Fibroblast of skin of abdomen (primary cell): ENCODE measurements at places on chromosomes 16 and 17.

- peak; percentile 90 for DNase-seq
Measured at GRCh38 chr16:69848637-69849545, 86.8 kb downstream of the WWP2 start.

GRCh38 chr17:67617304-67617899, 100.3 kb upstream of the NOL11 start:
- DNase-seq: no peak

DNA sequence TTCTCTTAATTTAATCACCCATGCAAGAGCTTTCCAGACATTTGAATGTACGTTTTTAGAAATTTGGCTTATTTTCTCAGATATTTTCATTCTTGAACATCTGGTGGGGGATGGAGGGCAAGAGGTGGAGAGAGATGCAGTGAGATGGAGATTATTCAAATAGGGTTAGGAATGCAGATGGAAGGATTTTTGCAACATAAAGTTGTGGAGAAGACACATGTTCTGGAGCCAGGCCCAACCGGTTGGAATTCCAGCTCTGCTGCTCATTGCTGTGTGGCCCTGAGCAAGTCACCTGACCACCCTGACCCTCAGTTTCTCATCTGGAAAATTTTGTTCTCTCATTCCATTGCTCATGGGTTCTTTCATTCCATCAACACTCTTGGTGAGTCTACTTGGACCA, 66.9 kb downstream of the IRX3 start:
- no peak for DNase-seq

DNA sequence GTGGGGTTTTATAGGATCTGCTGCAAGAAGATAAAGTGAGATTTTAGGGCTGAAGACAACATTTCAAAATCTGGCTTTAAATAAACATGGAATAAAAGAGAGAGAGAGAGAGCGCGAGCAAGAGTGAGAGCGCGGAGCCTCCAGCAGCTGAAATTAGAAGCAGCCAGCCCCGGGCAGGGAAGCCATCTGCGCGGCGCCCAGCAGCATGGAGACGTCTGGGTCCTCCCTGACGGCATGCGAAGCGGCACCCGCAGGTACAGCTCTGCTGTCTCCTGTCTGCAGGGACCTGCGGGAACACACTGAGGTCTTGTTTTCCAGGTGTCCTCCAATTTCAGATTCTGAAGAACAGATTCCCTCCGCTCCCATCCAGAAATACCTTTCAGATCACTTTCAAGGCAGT, 7.9 kb upstream of the BAIAP2 start:
- no peak for DNase-seq

GRCh38 chr16:67462279-67462655, 18.7 kb downstream of the ATP6V0D1 start:
- no peak for DNase-seq

DNA sequence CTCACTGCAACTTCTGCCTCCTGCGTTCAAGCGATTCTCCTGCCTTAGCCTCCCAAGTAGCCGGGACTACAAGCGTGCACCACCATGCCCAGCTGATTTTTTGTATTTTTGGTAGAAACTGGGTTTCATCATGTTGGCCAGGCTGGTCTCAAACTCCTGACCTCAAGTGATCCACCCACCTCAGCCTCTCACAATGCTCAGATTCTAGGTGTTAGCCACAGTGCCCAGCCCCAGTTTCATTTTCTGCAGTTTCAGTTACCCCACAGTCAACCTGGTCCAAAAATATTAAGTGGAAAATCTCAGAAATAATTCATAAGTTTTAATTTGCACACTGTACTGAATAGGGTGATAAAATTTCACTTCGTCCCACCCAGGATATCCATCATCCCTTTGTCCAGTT, 28.7 kb downstream of the KNOP1 start:
- no peak for DNase-seq

DNA sequence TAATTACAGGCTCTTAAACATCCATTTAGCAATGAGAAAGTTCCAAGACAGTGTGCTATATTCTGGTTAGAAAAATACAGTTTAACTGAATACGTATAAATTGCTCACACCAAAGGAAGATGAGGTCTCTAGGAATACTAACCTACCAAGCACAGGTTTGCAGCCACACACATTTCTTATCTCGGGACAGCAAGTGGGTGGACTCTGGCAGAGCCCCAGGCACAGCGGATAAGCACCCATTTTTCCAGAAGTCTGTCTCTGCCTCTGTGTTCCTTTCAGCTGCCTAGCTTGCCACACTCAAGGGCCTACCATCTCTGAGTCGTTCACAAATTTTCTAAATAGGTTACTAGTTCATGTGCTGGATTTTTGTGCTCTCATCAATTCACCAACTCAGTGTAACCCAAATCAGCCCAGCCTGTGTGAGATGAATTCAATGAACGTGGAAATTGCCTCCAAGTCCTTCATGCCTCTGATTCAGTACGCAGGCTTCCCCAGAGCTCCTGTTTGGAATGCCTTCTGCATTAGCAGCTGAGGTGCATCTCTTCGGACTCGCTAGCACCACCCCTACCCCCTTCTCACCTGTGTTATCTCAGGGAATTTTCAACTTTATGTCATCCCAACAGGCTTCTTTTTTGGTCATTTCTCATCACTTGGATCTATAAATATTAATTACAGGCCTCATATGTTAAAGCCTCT, 581.0 kb upstream of the CDH11 start:
- DNase-seq: no peak

DNA sequence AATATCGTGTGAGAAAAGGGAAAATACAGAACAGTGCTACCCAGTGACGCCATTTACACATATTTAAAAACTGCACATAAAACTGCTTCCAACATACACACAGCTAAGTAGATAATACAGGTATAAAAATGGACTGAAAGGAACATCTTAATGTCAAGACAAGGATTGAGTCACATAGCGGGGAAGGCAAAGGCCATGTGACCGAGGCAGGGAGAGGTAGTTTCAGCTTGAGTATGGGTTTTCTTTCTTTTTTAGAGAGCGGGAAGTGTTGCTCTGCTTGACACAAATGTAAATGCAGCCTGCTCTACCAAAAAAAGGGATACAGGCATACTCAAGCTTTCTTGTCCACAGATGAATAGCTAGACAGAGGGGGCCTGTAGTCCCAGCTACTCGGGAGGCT, 46.5 kb downstream of the SDR42E1 start:
- DNase-seq: no peak

DNA sequence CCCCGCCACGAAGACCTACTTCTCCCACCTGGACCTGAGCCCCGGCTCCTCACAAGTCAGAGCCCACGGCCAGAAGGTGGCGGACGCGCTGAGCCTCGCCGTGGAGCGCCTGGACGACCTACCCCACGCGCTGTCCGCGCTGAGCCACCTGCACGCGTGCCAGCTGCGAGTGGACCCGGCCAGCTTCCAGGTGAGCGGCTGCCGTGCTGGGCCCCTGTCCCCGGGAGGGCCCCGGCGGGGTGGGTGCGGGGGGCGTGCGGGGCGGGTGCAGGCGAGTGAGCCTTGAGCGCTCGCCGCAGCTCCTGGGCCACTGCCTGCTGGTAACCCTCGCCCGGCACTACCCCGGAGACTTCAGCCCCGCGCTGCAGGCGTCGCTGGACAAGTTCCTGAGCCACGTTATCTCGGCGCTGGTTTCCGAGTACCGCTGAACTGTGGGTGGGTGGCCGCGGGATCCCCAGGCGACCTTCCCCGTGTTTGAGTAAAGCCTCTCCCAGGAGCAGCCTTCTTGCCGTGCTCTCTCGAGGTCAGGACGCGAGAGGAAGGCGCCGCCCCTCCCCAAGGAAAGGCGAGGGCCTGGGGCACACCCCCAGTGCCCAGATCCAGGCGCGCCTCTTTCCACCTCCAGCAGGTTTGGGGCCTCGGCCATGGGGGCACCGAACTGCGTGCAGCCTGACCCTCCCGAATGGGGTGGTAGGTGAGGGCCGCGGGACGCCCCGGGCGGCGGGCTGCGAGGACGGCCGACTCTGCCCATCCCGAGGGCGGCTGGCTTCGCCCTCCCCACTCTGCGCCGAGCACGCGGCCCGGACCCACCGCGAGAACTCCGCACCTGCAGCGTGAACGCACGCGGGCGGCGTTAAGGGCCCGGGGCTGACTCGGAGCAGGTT, 664 bp downstream of the HBQ1 start:
- DNase-seq: peak; percentile 64

GRCh38 chr17:44971776-44972483, 3.8 kb upstream of the C1QL1 start:
- DNase-seq: peak; percentile 50
